ENCODE measurements at places on chromosomes 5 and 9. TPM values are rescaled to one million over a fixed set of nuclear protein-coding genes. Genes with fewer than 3 reads are reported as not detected.

DNA sequence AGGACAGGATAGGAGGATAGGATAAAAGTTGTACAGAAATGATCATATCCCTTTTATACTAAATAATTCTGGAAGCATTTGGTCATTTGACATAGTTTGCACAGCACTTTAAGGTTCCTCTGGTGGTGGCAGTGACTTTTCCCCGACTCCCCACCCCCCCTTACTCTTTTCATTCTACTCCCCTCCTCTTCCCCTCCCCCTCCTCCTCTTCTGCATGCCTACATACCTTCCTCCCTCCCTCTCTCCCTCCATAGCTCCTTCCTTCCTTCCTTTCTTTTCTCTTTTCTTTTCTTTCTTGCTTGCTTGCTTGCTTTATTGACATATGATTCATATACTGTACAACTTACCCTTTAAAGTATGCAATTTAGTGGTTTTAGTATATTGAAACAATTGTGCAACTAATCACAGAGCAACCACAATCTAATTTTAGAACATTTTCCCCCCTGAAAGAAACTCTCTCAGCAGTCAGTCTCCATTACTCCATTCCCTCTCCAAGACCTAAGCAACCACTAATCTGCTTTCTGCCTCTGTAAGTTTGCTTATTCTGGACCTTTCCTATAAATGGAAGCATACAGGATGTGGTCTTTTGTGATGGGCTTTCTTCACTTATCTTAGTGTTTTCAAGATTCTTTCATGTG is 159.0 kb downstream of the HACD4 start:
- no peaks in the 10 kb centered on the region for H3K4me1 ChIP-seq
- H3K4me3 ChIP-seq, result no peak overlapping the region
- no peak for DNase-seq
- no peak overlapping the region for H3K27ac ChIP-seq

- H3K27ac ChIP-seq, result no peak overlapping the region
- no peaks in the 10 kb centered on the region for H3K36me3 ChIP-seq
- H3K27me3 ChIP-seq, result no peaks in the 10 kb centered on the region
Observed at GRCh38 chr5:132024789-132025402, 13.4 kb upstream of the ACSL6 start.

DNA sequence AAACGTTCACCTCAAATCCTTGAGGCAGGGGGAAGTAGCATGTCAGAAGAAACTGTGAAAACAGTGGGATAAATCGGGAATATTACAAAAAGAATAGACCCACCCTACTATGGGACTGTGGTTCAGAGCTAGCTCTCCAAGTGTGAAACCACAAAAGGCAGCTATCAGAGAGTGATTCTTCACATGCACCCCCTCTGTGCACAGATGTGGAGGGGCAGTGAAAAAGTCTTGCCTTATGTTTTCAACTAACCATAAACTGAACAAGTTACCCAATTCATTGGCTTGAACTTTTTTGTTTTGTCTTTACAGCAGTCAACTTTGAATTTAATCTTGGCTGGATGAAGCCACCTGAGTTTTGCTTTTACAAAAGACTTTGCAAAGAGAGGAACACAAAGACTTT is 98.8 kb upstream of the NR4A3 start:
- no peaks in the 10 kb centered on the region for H3K36me3 ChIP-seq
- no peaks in the 10 kb centered on the region for H3K27me3 ChIP-seq
- H3K4me3 ChIP-seq, result no peak overlapping the region

- no peaks in the 10 kb centered on the region for H3K27me3 ChIP-seq
- DNase-seq, result no peak
- H3K4me3 ChIP-seq, result no peak overlapping the region
- H3K36me3 ChIP-seq, result no peaks in the 10 kb centered on the region
- no peak overlapping the region for H3K27ac ChIP-seq
- H3K4me1 ChIP-seq, result no peaks in the 10 kb centered on the region
Observed at GRCh38 chr5:54177058-54177457, 133.3 kb downstream of the ARL15 start.

DNA sequence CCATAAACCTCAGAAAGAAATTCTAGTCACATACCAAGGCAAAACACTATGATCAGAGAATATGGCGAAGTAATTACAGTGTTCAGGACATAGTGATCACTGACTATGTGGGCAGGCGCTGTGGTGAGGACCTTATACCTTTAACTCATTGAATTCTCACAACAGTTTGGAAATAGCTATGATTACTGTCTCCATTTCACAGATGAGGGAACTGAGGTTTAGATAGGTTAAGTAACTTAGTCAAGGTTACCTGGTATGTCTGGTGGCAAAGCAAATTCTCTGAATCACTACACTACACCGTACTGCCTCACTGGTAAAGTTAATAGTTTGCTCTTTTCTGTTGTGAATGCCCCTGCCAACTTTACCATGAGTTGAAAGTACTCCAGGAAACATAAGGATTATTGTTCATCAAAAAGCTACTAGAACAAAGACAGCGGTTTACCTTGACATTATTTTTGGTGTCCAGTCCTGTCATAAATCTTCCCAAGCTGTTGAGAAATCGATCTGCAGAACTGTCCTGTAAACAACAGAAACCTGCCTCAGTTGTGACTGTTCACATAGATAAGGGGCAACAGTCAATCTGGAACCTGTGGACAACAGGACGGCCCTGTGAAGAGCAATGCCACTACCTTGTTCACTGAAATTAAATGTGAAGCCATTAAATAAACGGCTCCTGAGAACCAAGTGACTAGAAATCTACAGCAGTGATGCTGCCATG is 36.3 kb downstream of the NIPSNAP3B start:
- peaks cover 1% of the 10 kb centered on the region for H3K36me3 ChIP-seq
- no peak for DNase-seq
- H3K27ac ChIP-seq, result no peak overlapping the region
- no peak overlapping the region for H3K4me3 ChIP-seq
- no peaks in the 10 kb centered on the region for H3K4me1 ChIP-seq

DNA sequence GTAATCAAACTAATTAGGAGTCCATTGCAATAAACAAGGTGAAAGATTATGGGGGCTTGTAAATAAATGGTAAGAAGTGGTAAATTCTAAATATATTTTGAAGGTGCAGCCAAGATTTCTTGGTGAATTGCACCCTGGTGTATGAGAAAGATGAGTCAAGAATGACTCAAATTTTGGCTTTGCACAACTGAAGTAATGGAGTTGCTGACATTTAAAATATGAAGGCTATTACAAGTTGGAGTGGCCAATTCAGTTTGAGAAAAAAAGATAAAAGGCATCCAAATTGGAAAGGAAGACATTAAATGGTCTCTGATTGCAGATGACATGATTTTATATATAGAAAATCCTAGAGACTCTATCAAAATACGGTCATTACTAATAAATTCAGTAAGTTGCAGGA is 2330.6 kb downstream of the MAT2B start:
- no peaks in the 10 kb centered on the region for H3K4me1 ChIP-seq
- H3K27me3 ChIP-seq, result no peaks in the 10 kb centered on the region
- no peak for DNase-seq
- H3K36me3 ChIP-seq, result no peaks in the 10 kb centered on the region
- no peak overlapping the region for H3K27ac ChIP-seq

Gene DMRT3
- 0.29 TPM for total RNA-seq

Gene JAKMIP2
- total RNA-seq, result 0.64 TPM

Gene PITX1
- 2.1 TPM for total RNA-seq
